ENCODE measurements at places on chromosomes 5 and 9.

GRCh38 chr9:137266585-137267453 is 10.7 kb upstream of the TOR4A start:
- no peak for DNase-seq

DNA sequence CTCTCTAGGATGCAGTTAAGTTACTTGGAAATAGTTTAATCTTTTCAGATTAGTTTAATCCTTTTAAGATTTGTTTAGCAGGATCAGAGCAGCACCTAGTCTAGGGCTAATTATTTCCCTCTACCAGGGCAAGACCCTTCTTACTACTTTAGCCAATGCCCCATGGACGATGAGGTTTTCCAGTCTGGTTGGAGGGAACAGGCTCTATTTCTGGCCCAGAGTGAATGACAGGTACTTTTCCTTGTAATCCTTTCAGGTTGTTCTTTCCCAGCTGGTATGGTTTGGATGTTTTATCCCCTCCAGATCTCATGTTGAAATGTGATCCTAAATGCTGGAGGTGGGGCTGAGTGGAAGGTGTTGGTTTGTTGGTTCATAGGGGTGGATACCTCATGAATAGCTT is 27.2 kb downstream of the PTTG1 start:
- DNase-seq, result no peak

GRCh38 chr9:98159790-98160189 is 32.6 kb downstream of the CORO2A start:
- no peak for DNase-seq

DNA sequence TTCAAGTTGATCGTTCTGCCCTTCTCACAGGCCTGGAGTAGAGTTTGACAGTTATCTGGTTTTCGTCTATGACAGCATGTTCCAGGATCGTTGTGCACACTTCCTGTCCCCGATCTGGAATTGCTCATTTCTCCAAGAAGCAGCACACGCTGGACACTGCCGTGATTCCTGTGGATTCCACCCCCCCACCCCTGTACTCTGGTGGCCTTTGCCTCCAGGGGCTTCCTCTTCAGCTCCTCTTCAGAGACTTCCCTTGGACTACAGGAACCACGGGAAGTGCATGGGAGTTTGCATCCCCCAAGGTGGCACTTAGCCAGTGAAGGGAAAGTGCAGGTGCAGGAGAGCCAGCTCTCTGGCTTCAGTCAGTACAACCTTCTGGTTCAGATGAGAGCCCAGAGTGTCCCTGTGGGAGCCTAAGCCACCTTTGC is 160.7 kb downstream of the CACNA1B start:
- DNase-seq, result no peak

GRCh38 chr5:103454770-103455169 is 107.8 kb downstream of the NUDT12 start:
- DNase-seq, result no peak

DNA sequence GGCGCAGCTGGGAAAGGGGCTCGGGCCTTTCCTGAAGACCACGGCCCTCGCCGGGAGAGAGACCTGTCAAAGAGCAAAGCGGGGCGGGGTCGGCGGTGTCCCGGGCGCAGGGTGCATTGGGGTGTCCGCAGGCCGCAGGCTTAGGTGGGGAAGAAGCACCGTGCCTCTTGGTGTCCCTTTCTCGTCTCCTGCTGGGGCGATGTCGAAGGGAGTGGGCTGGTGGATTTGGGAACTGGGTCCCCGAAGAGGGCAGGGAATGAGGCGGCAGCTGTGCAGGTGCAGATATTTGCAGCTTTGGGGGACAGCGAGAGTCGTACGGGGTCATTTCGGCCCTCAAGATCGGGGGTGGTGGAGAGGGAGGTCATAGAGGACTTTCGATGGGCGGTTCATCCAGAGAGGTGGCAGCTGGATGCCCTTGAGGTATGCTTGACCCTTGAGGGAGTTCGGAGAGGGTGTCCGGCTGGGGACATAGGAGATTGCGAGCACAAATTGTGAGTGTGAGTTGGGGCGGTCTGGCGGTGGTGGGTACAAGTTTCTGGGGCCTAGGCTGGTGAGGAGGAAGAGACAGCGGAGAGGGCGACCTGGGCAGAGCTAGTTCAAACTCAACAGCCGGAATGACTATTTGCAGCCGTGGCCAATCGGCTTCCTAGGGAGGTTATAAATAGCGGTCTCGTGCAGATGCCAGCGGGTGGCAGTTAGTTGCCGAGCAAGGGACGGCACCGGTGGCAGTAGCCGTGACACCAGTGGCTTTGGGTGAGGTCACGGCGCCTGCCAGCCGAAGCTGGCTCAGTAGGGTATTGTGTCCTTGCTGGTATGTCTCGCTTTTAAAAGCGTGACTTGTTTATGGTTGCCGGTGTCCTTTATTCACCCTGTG is 601 bp downstream of the NNT start:
- peak; percentile 16 for DNase-seq

DNA sequence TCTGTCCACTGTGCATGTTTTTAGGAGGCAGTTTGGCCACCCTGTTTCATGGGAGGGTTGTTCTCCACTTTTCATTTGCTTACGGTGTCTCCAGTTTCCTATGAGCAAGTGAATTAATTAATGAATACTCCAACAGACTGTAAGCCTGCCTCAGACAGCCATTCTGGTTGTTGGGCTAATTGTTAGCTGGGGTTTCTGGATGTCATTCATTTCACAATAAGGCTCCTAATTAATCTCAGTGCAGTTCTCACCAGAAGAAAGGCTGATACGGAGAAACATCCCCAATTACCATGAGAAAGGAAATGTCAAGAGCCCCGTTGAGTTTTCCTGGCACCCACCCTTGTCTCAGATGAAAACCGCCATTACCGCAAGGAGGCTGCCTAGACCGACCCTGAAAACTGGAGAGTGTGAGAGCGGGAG is 75.8 kb downstream of the MAP1B start:
- no peak for DNase-seq

GRCh38 chr5:102845041-102845440 is 89.9 kb downstream of the PAM start:
- no peak for DNase-seq

DNA sequence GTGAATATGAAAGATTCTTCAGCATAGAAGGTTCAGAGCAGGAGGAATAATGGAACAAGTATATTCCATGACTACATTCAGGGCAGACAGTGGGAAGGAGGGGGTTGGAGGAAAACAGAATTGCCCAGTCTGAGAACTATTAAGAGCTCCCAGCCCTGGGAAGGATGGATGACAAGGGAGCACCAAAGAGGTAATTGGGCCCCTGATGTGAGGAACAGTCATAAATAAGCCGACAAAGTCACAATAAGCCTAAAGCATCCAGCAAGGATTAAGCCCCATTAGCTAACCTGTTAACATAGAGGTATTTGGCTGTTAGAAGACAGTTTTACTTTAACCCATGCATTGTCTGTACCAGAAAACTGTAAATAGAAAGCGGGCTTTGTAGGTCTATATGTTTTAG is 348.7 kb upstream of the SEMA6A start:
- no peak for DNase-seq

- DNase-seq, result no peak
Observed at GRCh38 chr9:137160716-137161557, 8.9 kb downstream of the LRRC26 start.

- no peak for DNase-seq
Observed at GRCh38 chr5:73940801-73941200, 314.8 kb downstream of the ARHGEF28 start.

GRCh38 chr5:176658007-176658599 is 10.8 kb downstream of the TSPAN17 start:
- peak; percentile 33 for DNase-seq

DNA sequence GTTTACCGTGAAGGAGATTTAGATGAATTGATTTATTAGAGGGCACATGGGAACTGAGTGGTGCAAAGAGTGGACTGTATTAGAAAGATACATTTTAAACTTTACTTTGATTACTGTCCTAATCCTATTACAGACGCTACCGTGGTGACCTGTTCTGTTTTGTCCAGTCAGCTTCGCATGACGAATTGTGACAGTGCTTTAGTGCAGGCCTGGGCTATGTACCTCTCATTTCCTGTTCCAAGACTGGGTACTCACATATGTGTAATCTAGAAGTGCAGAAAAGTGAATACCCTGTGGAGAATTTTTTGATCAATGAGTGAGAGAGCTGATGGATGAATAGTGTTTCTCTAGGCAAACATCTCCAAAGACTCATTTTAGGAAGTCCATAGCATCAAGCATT is 385.9 kb downstream of the ANXA1 start:
- DNase-seq, result no peak
